ENCODE measurements at places on chromosomes 5 and 9. TPM values are rescaled to one million over a fixed set of nuclear protein-coding genes. Genes with fewer than 3 reads are reported as not detected.

DNA sequence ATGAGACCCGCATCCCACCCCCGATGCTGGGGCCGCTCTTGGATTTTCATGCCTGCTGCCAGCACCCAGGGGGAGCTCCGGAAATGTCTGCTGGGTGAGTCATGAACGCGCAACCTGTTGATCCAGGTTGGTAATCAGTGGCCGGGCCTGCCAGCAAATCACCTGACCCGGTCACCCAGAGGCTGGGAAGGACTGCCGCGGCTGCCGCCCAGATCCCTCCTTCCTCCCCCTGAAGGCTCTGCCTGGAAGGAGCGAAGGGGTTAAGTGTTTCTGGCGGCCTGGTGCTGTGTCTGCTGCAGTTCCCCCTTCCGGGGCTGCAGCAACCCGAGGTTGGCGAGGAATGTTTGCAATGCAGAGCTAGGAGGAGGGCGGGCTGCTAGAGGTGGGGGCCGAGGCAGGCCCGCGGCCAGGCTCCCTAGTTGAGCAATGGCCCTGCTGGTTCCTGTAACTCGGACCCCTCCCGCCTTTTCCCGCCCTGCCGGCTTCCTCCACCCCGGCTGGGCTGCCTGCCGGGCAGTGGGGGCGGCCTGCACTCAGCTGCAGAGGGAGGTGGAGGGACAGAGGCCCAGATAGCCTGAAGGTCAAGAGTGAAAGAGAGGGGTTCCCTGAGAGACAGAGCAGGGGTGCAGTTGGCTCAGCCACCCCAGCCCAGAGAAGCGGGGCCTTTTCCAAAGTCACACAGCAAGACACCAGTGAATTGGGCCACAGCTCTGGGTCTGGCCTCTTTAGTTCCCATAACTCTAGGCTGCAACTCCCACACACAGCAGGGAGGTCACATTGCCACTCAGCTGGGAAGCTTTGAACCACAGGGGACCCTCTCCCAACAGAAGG, 156.3 kb upstream of the IER5L start:
- no peak for DNase-seq

GRCh38 chr9:77582525-77582924, 65.6 kb downstream of the GNA14 start:
- DNase-seq = no peak

DNA sequence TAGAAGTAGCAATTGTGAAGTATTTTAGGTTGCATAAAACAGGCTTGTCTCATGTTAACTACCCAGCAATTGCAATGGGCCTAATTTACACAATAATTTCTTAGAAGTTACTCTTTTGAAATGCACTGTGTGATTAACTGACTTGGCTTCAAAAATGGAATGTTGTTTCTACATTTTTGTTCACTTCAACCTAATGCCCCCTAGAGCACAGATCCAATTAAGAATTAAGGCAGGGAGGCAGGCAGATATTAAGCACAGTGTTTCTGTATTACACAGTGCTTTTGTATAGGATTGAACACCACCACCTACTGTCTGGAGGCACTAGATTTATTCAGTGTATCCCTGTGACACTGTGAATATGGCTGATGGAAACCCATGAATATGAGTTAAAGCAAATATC, 302.1 kb downstream of the FBXL17 start:
- DNase-seq = no peak

DNA sequence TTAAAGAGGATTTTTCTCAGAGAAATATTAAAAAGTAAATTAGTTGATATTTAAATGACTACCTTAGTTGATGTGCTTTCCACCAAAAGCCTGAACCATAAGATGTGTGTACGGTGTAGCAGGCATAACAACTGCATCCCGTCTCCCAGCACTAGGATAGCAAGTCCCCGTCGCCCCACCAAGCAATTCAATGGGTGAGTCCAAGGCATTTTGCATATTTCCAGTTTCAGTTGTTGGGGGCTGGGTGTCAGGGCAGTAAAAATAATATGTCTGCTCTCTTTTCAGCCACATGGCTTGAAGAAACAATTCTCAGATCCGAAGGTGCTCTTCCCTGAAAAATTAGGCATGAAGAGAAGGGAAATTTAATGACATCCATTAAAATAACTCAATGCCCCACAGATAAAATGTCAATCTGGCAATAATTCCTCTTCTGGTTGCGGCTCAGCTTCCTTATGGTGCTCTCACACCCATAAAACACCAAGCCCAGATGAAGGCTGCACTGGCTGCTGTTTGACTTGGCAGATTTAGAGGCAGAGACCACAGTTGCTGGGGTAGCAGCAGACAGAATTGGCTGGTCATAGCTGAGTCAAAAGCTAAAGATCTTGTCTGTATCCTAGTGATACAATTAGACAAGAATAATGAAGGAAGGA, 124.4 kb upstream of the ADCY2 start:
- DNase-seq = no peak

Gene SNX24
- 1.3 TPM for total RNA-seq
